Aorta (tissue), 5 donors: ENCODE measurements at places on chromosomes 6 and 20.

- DNase-seq = no peak
Observed at GRCh38 chr20:32560989-32561830, 23.9 kb downstream of the NOL4L start.

GRCh38 chr6:152975204-152975915 lies 7.5 kb downstream of the FBXO5 start:
- no peak for DNase-seq

GRCh38 chr20:46897328-46897880 lies 2.8 kb downstream of the EYA2 start:
- DNase-seq = no peak

DNA sequence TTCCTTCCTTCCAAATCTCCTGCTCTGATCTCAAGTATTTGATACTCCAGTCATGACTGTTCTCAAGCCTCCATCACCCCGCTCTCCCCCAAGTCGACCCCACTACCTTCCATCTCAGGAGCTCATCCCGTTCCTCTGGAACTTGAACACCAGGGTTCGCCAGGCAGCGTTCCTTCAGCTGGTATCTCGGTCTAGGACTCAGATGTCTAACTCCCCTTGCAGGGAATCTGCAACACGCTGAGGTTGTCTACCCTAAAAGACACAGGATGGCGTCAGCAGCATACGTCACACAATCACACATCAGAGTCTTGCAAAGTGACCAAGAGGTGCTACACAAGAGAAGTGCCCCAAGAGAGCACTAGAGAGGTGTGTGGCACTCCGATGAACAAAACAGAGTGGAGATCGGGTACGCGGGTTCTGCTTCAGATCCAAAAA lies 706 bp downstream of the ZNF184 start:
- DNase-seq = peak; percentile 81

- no peak for DNase-seq
Observed at GRCh38 chr20:22687676-22688349, 103.4 kb upstream of the FOXA2 start.

DNA sequence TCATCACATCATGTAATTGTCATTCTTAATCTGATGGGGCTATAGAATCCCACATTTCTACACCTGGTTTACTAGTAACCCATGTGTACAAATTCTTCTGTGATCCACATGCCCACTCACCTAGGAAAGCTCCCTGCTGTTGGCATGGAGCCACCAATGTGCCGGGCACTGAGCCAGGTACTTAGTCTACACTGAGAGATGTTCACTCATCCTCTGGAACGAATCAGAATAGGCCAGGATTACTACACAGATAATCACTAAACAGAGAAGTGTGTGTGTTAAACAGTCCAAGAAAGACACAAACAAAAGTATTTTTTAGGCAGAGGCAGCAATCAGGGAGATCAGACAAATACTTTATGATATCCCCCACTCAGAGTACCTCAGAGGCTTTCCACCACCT lies 193.2 kb upstream of the VGLL2 start:
- DNase-seq = no peak

GRCh38 chr6:148954934-148955333 lies 208.1 kb downstream of the UST start:
- DNase-seq = no peak

GRCh38 chr6:1389369-1390132 lies at the start of gene FOXF2:
FOXF2 (plus strand) TSS chr6:1389576; CDS start chr6:1389948, 372 bp downstream.
- no peak for DNase-seq

GRCh38 chr6:23036406-23036983 lies 467.1 kb downstream of the HDGFL1 start:
- no peak for DNase-seq

DNA sequence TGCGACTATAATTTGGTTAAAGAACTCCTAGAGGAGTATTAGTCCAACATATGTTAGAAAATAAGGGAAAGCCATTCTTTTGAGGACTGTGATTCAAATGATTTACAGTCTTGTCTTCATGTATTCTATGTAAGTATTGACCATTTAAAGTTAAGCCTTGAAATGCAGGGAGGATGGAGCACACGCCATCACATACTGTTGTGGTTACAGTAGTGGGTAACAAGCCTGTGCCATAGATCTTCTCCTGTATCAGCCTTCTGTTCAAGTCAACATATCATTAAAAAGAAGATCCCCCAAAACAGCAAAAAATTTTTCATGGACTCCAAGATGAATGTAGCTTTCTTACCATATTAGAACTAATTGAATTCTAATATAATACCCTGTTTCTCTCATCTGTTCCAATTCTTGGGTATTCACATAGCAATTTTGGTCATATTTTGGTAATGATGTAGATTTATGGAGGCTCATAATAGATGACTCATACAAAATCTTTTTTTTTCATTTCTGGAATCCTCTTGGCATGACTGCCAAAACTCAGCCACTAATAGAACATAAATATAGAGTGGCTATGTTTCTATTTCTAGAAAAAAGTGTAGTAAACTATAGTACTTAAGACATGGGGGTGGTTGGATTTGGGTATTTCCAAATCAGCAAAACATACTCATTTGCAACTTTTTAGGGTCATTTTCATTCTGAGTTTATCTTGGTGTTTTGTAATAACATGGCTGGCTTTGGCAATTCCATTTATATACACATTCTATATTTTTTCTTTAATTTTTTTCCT lies 413.5 kb downstream of the BCKDHB start:
- no peak for DNase-seq

DNA sequence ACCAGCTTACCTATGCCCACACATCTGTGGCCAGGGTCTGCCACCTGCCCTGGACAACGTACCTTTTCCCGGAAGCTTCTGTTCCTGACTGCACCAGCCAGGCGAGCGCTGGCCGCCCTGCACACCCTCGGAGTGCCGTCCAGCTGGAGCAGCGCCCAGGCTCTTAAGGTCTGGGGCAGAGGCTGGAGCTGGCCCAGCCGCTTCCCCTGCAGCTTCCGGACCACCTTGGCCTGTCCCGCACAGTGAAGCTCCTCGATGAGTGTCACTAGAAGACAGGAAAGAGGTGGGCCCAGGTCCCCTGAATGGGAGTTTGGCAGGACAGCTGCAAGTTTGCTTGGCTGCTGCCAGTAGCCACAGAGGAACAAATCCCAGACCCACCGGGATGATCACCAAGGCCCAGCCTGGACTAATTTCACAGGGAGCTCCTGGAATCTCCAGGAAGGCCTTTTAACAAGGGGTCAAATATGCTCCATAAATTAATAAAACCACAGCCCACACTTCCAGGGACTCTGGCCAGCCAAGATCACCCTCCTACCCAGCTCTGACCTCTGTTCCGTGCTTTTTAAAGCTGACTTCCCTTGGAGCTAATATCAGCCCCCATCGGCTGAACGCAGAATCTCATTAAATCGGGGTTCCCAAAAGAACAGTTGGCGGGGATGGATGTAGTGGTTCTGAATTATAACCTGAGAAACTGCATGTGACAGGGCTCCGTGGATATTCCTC lies 82.3 kb downstream of the PTPN1 start:
- DNase-seq = no peak

- no peak for DNase-seq
Observed at GRCh38 chr6:56601390-56601789, 41.3 kb downstream of the DST start.

- no peak for DNase-seq
Observed at GRCh38 chr20:10402938-10403608, 30.9 kb downstream of the MKKS start.

- DNase-seq = no peak
Observed at GRCh38 chr6:56047931-56048540, 172.6 kb upstream of the BMP5 start.

DNA sequence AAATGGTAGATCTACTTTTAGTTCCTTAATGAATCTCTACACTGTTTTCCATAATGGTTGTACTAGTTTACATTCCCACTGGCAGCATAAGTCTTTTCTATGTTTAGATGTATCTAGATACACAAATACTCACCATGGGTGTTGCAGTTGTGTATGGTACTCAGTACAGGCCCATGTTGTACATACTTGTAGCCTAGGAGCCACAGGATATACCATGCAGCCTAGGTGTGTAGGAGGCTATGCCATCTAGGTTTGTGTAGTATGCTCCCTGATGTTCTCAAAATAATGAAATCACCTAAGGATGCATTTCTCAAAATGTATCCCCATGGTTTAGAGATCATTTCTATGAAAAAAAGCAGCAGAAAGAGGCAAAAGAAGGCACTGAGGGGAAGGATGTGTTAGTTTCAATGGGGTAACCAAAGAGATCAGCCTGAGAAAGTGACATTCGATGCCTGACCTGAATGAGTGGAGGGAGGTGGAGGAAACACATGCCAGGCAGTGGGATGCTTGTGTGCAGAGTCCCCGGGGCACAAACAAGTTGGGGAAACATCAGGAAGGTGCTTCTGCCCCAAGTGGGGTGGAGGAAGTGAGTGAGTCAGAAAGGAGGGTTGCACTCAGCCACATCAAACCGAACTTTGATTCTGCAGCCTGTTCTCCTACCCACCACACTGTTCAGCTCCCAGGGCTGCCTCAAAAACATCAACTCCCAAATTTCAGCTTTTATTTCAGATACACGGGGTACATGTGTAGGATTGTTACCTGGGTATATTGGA lies 191.2 kb downstream of the ZNF217 start:
- DNase-seq = no peak

GRCh38 chr20:12965212-12965869 lies 43.4 kb upstream of the SPTLC3 start:
- DNase-seq = no peak

GRCh38 chr6:17179530-17180073 lies 77.8 kb downstream of the STMND1 start:
- DNase-seq = no peak

GRCh38 chr20:8139899-8140298 lies 7.8 kb downstream of the PLCB1 start:
- DNase-seq = no peak

DNA sequence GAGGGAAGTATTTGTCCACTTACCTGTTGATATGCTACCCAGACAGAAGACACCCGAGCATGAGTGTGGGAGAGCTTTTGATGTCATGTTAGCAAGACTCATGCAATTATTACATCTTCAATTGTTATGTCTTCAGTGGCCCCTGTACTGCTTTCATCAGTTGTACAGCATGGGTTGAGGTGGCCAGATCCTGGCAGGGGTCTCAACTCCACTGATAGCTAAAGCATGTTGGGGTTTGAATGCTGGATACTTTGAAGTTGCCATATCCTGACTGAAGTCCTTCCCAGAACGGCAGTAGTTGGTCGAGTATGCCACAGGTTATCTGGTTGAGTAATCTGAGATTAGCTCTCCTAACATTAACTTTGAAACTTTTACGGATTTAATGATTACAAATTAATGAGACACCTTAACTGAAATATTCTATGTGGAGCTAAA lies 46.7 kb downstream of the LRRN4 start:
- DNase-seq = no peak

GRCh38 chr6:160494576-160494975 lies 146.4 kb downstream of the SLC22A3 start:
- DNase-seq = no peak

DNA sequence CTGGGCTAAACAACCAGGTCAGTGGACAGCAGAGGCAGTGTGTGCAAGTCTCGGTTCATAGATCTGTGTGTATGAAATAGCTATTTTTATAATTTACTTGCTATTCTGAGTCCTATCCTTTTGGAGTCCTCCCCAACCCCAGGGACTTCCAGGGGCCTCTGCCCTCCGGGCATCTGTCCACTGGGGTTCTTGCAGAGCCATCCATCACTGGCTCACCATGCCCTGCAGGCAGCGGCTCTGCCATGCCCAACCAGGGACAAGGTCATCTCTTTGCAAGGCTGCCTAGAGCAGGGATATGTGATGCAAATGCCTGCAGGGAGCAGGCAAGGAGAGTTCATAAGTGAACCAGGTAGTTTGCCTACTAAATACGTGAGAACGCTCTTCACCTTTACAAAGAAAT lies 10.5 kb upstream of the BEND3 start:
- no peak for DNase-seq

DNA sequence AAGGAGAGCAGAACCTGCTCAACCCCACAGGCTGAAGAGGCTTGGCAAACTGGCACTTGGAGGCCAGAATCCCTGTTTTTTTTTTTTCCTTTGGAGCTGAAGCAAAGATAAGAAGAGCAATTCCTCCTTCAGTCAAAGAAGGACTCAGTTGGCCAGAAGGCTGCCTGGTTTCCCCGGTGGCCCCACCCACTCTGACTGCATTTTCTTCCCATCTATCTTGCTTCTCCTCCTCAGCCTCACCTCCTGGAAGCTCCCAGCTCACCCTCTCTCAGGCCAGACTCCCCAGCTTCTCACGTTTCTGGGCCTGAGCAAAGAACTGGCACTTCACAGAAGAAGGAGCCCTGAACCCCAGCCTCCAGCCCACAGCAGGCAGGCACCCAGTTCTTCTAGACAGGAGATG lies 2.4 kb downstream of the LRFN2 start:
- DNase-seq = no peak

- DNase-seq = no peak
Observed at GRCh38 chr20:1062334-1063010, 55.9 kb upstream of the PSMF1 start.

DNA sequence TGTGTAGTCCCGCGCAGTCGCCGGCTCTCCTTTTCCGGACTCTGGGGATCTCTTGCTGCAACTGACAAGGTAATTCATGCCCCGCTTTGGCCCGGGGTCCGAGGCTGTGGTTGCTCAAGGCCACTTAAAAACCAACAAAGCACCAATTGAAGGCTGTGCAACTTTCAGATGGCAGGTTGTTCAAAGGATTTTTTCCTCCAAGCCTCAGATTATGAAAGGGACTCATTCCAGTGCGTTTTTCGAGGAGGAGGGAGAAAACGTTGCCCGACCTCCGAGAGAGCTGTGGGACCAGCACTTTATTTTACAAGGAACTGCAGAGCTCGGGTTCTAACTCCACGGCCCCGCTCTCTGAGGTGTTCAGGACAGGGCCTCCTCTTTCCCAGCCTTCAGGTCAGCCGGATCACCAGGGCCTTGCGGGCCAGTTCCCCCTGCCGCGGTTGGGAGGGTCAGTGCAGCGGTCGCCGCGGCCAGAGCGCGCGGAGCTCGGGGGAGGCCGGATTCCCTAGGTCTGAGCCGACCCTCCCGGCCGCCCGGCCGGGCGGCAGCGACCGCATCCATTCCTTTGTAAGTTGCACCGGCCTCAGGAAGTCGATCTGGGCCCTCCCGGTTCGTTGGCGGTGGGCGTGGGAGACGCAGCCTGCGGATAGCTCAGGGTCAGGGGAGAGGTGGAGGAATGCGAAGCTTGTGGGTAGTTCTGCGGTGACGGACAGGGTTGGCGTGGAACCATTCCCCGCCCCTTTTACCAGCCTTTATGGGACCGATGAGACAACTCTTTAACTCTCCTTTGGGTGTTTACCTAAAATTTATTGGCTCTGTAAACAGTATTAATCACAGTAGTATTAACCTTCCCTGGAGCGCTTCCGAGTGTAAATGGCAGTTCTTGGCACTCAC lies 1.6 kb downstream of the UTRN start:
- peak; percentile 77 for DNase-seq

- DNase-seq = no peak
Observed at GRCh38 chr6:88000713-88001112, 46.9 kb upstream of the SPACA1 start.
